ENCODE measurements at places on chromosomes 7 and 10.
A peak's percentile ranks its signal among the peaks of the same experiment; 100 is the strongest.

DNA sequence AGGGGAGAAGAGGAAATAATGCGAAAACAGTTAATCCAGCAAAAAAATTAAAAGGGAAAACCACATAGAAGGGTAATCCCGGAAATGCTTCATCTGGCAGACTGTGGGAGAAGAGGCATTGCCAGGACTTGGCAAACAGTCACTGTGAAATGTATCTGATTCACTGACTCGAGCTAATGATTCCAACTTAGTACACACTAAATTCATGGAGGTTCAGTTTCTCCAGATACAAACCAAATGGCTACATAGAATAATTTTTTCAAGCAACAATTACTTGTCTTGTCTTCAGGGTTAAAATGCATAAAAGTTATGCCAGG, 36.4 kb downstream of the GDI2 start:
- no peak for DNase-seq

DNA sequence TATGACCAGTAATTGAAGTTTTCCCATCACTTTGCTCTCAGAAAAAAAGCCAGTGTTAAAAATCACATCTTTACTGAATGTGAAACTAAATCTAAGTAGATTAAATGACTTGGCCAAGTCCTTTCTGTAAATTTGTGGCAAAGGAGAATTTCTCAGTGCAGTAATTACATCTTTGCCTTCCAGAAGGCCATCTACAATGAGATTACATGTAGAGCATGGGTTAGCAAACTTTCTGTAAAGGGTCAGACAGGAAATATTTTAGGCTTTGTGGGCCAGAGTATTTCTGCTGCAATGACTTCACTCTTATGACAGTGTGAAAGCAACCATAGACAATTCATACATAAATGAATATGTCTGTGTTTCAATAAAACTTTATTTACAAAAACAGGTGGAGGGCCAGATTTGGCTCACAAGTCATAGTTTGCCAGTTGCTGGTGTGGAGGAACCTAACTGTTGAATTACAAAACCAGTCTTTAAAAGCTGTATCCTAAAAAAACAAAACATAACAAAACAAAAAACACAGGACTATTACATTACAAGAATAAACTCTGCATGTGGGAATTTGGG, 191.0 kb downstream of the TAX1BP1 start:
- no peak for DNase-seq

GRCh38 chr10:7952266-7952665, 102.2 kb upstream of the GATA3 start:
- no peak for DNase-seq

DNA sequence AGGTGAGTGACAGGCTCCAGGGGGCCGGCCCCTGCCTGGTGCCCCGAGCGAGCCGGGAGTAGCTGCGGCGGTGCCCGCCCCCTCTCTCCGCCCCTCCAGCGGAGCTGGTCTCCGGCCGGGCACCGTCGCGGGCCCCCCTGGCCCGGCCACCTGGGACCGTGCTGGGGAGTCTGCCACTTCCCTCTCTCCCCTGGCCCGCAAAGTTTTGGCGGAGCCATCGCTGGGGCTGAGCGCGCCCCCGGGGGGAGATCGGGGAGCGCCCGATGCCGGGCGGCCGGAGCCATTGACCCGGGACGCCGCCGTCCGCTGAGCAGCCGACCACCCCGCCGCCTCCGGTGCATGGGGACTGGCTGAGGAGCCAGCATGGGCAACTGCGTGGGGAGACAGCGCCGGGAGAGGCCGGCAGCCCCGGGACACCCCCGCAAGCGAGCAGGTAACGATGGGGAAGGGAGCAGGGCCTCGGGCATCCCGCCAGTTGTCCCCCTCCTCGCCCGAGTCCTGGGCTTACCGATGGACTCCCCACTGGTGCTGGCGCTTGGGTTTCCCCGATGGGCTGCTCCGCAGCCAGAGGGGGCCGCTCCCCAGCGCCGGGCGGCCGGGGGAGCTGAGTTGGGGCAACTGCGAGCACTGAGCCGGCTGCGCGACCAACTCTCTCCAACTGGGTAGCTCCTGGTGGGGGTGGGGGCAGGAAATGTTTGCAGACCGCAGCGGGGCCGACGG, at the start of gene UBTD1:
Gene UBTD1, plus strand, starts transcription at position 84 of the 720 bp plus-strand sequence. Its CDS starts 280 bp downstream, at position 364.
- DNase-seq: no peak

GRCh38 chr10:102408728-102409603, 9.6 kb downstream of the PSD start:
- peak; percentile 67 for DNase-seq

DNA sequence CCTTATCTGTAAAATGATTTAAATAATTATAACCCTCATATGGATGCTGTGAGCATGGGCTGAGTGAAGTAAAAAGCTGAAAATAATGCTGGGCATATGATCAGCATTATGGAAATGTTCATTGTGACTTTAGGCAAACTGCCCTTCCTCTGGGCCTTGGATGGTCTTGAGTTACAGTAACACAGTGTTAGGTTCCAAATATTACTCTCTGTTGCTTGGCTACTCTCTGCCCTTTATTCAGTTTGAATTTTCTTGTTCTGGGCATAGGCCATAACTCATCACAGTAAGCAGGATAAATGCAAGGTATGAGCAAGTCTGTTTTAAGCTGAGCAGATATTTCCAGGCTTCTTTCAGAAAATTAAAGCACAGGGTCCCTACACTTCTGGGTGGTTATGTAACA, 868.0 kb downstream of the KCNMA1 start:
- DNase-seq: no peak

DNA sequence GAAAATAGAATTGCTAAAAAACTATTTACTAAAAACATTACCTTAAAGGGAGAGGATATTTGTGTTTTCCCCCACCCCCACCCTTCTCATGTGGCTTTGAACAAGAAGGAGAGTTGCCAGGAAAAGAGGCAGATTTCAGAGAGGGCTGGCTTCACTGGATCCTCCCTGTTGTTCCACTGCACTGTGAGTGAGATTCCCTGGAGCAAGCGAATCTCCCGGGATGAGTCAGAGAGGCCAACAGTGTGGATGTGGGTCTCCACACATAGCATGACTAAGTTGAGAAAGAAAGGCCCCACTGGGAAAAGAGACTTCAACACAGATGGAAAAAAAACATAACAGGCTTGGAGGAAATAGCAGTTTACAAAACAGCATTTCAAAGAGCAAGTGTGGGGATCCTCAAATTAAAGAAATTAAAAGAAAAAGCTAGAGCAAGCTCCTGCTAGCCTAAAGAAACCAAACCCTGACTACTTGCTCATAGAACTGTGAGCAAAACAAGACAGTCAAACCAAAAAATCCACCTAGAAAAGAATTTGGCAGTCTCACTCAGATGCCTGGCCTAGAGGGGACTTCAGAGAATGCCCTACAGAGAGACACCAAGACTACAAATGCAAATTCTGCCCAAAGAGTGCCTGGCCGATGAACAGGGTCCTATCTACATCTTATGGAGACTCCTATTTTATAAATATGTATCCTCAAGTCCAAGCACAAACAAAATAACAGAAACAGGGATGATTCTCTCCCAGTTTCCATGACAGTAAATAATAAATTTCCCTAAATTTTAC, 3.4 kb downstream of the CAV1 start:
- no peak for DNase-seq

DNA sequence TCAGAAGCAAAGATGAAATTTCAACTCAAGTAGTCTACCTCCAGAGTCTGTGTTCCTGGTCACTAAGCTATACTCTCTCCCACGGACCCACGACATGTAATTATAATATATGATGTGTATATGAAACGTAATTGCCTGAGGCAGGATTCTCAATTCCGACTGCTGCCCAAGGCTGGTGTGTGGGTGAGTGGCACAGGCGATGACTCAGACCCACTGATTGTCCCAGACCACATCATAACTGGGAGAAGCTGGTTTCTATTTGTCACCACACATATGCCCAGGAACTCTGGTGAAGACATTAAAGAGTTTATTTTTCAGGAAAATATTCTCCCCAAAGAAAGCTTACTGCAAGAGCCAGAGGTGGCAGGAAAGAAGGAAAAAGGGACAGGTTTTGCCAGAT, 219.3 kb downstream of the JAZF1 start:
- no peak for DNase-seq

DNA sequence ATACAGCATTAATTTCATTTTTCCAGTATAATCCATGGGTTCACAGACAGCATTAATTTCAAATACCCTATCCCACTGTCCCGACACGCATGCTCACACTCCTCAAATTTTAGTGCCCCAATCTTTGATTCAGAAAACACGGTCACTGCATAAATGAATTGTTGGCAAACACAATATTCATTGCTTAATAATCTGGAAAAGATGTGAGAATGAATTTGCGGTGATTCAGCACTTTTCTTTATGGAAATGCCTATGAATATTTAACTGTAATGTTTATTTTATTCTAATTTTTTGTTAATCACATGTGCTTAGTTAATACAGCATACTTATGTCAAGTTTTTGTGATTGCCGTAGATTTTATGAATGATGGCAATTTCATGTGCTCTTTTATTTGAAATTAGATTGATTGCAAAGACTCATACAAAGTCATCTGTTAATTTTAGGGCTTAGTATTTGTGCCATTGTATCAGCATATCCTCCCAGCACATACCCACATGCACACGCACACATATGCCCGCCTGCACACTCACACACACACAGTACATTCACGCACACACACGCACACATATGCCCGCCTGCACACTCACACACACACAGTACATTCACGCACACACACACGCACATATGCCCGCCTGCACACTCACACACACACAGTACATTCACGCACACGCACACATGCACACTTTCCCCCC, 35.1 kb downstream of the MACROH2A2 start:
- DNase-seq: no peak

GRCh38 chr7:23235813-23236221, 10.8 kb upstream of the GPNMB start:
- DNase-seq: no peak

GRCh38 chr7:29598613-29599012, 35.0 kb downstream of the PRR15 start:
- no peak for DNase-seq

DNA sequence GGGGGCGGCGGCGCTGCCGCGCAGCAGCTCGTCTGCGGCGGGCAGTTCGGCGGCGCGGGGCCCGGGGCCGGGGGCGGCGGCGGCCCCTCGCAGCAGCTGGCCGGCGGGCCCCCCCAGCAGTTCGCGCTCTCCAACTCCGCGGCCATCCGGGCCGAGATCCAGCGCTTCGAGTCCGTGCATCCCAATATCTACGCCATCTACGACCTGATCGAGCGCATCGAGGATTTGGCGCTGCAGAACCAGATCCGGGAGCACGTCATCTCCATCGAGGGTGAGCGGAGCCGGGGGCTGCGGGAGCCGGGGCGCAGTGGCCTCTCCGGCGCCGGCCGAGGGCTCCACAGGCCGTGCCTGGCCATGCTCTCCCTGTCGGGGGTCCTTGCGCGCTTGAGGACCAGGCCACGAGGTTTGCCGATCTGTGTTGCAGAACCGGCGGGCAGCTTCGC, 548 bp downstream of the AGAP3 start:
- no peak for DNase-seq

DNA sequence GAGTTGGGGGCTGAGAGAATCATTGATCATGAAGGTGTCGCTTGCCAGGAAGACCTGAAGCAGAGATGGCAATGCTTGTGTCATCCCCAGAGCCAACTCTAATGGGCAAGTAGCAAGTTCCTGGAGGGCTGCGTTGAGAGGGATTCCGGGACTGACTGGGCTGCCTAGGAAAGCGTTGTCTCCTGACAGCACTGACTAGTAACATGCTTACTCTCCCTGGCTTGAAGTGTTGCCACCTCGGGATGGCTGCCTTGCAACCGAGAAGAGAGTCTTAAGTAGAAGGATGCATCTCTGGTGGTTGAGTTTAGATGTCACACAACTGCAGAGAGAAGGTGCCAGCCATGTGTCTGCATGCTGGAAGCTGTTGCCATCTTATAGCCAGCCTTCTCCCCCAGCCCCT, 453.4 kb downstream of the PLXNA4 start:
- DNase-seq: no peak

DNA sequence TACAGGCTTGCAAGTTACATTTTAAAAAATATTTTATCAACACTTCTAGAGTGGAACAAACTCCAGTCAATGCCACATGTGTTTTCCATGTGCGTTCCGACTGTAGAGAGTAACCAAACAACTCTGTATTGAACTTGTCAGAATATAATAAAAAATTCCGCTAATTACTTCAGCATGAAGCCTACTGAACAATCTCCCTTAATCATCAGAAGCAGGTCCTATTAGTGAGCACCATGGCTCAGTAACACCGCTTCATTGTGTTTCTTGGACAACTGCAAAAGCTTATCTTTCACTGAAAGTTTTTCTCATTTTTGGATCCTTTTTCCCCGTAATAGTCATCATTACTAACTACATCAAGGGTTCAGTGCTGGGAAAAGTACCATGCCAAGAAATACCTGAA, 117.0 kb downstream of the MKX start:
- DNase-seq: no peak

- no peak for DNase-seq
Measured at GRCh38 chr10:80537086-80537735, 491 bp upstream of the SH2D4B start.

- no peak for DNase-seq
Measured at GRCh38 chr7:39407137-39407536, 159.1 kb upstream of the YAE1 start.

- DNase-seq: no peak
Measured at GRCh38 chr7:94949532-94949931, 42.1 kb downstream of the PPP1R9A start.

DNA sequence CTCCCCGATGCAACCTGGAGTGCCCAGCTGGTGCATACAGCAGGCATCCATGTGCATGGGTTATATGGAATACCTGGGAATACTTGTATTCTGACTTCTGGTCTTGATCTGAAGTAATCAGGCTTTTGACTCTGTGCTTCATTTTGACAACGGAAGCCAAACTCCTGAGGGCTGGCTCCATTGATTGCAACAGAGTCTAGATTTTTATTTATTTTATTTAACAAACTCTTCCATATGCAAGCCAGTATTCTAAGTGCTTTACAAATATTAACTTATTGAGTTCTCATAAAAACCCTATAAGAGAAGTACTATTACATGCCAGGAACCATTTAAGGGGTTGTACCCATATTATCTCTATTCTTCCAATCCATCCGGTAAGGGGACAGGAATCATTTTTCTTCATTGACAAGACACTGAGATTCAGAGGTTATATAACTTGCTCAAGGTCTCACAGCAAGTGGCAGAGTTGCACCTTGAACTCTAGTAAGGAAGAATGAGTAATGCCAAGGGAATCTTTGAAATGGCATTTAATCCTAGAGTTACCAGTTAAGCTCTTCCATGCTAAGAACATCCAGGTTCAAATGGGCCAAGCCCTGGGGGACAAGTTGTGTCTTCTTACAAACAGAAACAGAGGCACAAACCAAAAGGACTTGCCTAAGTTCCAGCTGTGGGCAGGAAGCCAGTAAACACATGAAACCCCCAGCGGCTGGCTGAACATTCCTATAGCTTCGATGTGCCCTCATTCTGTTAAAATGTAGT, 241.0 kb downstream of the WDR11 start:
- no peak for DNase-seq

GRCh38 chr7:2014391-2015241, 218.1 kb downstream of the MAD1L1 start:
- DNase-seq: no peak

GRCh38 chr10:6333086-6333485, 130.4 kb downstream of the PFKFB3 start:
- no peak for DNase-seq

Data from activated gamma-delta T cell treated with anti-CD3 and anti-CD28 coated beads, Interleukin-2, amount 50 U/mL, for 16 hours (primary cell).